ENCODE measurements at places on chromosomes 5 and 9.

DNA sequence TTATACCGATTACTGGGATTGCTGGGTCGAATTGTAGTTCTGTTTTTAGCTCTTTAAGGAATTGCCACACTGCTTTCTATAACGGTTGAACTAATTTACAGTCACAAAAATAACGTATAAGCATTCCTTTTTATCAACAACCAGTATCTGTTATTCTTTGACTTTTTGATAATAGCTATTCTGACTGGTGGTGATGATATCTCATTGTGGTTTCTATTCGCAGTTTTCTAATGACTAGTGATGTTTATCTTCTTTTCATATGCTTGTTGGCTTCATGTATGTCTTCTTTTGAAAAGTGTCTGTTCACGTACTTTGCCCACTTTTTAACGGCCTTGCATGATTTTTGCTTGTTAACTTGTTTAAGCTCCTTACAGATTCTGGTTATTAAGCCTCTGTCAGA lies 74.4 kb downstream of the FAM174A start:
- no peak for DNase-seq

GRCh38 chr5:84191281-84191680 lies 193.4 kb downstream of the EDIL3 start:
- DNase-seq, result no peak

DNA sequence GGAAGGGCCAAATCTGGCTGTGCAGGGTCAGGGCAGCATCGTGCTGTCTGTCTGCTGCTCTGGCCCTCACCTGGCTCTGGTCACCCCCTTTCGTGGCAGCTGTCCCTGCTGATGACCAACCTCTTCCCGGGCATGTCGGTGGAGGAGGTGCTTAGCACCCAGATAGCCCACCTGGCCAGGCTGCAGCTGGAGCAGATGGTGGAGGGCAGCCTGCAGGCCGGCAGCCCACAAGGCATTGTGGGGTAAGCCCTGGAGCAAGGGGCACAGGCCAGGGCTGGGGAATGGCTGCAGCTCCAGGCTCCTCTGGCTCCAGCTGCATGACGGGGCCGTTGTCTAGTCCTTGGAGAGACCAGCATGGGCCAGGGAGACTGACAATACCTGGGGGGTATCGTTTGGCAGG lies 8.2 kb downstream of the TOR2A start:
- no peak for DNase-seq

DNA sequence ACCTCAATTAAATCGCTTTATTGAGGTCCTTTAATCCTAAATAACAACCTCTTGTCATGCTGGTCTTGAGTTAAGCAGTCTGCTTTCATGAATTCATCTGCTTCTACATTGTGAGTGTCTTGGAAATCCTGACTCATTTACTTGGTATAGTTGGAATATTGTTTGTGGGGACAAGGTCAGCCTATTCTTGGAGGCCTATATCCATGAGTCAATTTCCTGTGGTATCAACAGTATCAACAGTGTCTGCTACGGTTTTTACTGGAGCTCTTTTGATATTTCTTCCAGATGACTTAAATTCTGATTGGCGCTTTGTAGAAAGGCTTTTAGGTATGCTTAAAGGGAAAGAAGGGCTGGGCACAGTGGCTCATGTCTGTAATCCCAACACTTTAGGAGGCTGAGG lies 71.2 kb upstream of the PARP8 start:
- DNase-seq, result no peak

DNA sequence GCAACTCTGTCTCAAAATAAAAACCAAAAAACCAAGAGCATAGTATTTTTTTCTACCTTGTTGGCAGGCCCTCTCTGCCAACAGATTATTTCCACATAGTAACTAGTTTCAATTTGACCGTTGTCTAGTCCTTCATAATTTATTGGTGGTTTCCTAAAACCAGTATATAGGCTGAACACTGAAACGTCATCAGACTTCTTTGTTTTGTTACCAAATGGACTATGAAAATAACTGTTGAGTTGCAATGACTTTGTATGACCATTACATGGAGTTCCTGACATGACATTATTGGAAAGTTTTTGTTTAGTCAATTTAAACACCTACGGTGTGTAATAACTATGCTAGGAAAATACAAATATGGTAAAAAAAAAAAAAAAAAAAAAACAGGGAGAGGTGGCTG lies 1.7 kb downstream of the AGGF1 start:
- no peak for DNase-seq

- DNase-seq, result no peak
These were observed 28.7 kb downstream of the TPD52L3 start for GRCh38 chr9:6356904-6357303.

DNA sequence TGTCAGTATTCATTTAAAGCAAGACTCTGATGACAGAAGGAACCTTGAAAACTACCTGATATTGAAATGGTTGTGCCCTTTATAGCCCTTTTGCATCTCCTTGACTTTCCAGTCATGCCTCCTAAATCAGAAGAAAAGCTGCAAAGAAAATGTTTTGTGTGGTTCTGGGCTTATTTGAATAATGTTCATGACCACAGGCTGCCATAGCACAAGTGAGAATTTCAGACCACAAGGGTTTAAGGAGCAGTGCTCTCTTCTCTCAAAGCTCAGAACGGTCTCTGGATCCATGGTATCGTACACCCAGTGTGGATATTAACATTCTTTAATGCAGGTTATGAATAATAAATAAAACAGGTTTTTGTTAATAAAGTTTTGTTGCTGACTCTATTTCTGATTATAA lies 54.2 kb downstream of the GPR107 start:
- no peak for DNase-seq

DNA sequence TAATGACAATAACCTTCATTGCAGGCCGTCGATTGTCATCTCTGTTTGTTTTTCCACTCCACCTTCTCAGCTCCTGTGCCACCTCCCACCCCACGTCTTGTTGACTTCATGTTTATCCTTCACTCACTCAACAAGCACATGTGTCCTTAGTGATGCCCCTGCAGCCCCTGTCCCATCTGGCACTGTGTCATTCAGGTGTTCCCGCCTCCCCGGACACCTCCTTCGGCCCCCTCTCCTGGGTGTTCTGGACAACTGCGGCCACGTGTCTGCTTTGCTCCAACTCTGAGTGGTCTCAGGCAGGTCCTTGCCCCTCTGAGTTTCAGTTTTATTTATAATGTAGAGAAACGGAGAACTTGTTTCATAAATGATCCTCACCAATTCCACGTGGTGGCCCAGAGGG lies 91.0 kb upstream of the COL5A1 start:
- peak; percentile 26 for DNase-seq

- no peak for DNase-seq
These were observed 332.6 kb upstream of the PDE4D start for GRCh38 chr5:60226128-60226527.

DNA sequence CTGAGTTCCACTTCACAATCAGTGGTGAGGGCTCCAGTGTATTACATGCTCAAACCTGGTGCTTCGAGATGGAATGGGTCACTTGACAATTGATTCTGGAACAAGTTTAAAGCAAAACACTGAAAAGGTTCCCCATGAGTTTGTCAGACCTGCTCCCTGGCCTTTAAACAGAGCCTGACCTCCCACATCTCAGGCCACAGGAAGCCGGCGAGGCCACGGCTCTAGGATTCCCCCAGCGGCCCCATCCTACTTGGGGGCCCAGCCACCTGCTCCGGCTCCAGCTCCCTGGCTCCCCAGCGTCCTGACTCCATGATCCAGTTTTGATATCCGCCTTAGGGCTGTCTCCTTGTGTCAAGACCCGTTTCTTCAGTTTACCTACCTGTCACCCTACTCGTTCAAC lies 62.0 kb downstream of the TTLL11 start:
- DNase-seq, result no peak

- no peak for DNase-seq
These were observed 88.3 kb downstream of the GIN1 start for GRCh38 chr5:103031607-103032006.

- DNase-seq, result peak; percentile 63
These were observed 481 bp downstream of the MRPL36 start for GRCh38 chr5:1799110-1799601.

DNA sequence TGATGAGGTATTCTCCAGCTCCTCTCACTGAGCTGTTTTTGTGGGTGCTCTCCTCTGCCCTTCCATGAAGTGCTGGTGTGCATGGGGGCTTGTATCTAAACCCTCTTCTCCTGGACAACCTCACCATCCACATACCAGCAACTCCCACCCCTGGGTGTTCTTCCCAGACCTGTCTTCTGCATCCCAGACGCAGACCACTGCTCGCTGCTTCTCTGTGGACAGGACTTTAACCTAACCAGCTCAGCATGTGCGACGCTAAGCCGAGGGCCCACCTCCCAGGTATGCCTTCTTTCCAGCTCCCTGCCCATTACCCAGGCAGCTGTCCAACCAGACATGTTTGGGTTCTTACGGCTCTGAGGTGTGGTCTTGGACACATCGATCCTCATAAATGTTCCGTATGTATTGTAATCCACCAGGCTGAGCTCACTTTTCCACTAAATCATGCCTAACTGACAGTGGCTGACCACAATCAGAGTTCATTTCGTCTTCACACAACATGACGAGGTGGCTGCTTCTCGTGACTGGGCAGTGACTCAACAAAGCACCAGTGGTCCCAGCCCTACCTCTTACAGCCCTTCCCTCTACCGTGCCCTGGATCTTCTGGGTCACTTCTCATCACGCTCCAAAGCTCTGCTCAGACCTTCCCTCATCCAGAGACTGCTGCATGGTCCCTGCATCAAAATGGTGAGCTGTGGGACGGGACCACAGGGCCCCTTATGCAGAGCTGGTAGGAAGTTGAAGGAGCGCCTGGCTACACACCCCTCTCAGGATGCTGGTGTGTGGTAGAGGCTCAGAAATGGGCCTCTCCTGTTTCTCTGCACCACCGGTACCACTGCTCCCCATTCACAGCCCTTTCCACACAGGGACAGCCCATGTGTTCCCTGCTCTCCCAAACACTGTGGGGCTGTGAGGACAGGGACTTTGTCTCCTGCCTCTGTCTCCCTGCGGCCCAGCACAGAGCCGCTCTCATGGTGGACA lies 9.6 kb upstream of the PTGES2 start:
- DNase-seq, result no peak

GRCh38 chr9:95509851-95510708 lies 6.7 kb downstream of the PTCH1 start:
- DNase-seq, result peak; percentile 49

GRCh38 chr5:83277953-83278352 lies 193.6 kb upstream of the VCAN start:
- DNase-seq, result no peak

GRCh38 chr9:9061627-9062026 lies 1262.0 kb upstream of the DMAC1 start:
- no peak for DNase-seq

- no peak for DNase-seq
These were observed 147.7 kb downstream of the BARX1 start for GRCh38 chr9:93807166-93808074.

GRCh38 chr9:134175808-134176598 lies 11.6 kb upstream of the RNU6ATAC start:
- no peak for DNase-seq

- DNase-seq, result no peak
These were observed 1.6 kb downstream of the HTR1A start for GRCh38 chr5:63960646-63961045.

DNA sequence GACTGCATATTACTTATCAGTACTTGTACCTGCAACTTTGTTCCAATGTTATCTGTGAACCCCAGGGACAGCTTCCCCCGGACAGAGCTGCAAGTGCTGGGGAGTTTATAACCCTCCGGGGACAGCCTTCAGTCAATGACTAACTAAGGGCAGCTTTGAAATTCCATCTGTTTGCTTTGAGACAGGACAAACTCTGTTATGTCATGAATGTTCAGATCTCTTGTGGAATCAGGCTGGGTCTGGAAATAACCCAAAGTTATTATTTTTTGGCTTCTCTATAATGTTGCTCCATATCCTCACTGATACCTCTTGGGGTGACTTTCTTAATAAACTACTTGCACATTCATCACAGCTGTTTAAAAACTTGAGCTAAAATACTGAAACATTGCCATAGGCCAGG lies 617.5 kb upstream of the TLE4 start:
- DNase-seq, result no peak

GRCh38 chr9:137112564-137113384 lies 1.8 kb downstream of the DPP7 start:
- no peak for DNase-seq

DNA sequence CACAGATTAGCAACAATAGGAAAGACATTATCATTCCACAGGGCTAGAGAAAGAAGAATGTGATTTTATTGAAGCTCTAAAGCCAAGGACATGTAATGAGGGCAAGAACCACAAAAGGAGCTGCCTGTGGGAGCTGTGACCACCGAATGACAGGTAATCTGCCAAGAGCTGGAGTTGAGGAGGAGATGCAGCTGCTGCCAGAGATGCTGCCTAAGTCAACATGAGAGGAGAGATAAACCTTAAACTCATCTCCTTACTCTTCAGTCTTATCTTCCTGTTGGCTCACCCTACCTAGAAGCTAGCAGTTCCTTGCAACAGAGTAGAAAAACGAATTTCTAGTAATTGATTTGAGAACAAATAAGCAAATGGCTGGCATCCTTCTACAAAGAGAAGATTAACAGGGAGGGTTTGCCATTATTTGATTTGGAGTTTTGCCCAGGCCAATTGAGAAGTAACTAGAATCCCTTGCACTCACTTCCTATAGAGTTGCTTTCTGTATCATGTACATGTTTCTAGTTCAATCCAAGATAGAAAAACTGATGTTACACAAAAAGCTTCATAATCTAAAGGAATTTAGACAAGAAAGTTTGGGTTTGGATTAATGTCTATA lies 539.2 kb downstream of the TLE1 start:
- no peak for DNase-seq

- no peak for DNase-seq
These were observed 2.0 kb upstream of the IRF1 start for GRCh38 chr5:132492386-132493125.

- no peak for DNase-seq
These were observed 239.6 kb upstream of the TAS2R1 start for GRCh38 chr5:9869616-9870288.

GRCh38 chr9:91939978-91940377 lies 10.1 kb downstream of the ROR2 start:
- DNase-seq, result peak; percentile 60

- DNase-seq, result no peak
These were observed 1339.3 kb downstream of the EFNA5 start for GRCh38 chr5:106331415-106331814.

DNA sequence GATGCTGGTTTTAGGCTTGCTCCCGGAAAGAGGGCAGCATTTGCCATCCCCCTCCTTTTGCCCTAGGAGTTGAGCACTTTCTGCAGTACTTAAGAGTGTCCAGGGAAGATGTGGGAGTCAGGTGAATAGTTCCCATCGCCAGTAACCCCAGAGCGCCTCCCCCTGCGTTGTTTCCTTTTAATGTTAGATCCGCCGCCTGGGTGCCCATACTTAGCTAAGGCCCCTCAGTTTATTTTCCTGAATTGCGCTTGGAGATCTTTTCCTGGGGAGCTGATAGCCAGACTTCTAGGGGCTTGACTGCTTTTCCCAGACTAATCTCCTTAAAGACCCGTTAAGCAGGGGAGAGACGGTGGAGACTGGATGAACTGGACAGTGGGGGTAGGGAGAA lies 377 bp upstream of the PCDHAC2 start:
- DNase-seq, result no peak

GRCh38 chr9:28563291-28563934 lies 990.1 kb upstream of the C9orf72 start:
- DNase-seq, result no peak

- no peak for DNase-seq
These were observed 4.7 kb upstream of the SUSD1 start for GRCh38 chr9:112179816-112180215.

All from neural progenitor cell (in vitro differentiated cells).